ENCODE measurements at places on chromosomes 1 and 21. TPM values are rescaled to one million over a fixed set of nuclear protein-coding genes. Genes with fewer than 3 reads are reported as not detected.

Gene AKR7A3
- total RNA-seq: 0.43 TPM

Gene SLAMF9
- not detected for total RNA-seq

Gene TDRD5
- total RNA-seq: not detected

Gene CLDN17
- not detected for total RNA-seq

Gene NRAS
- 28.8 TPM for total RNA-seq

Gene AADACL4
- 0.09 TPM for total RNA-seq

Gene SPRR1B
- total RNA-seq: not detected

Gene AUNIP
- 0.09 TPM for total RNA-seq

Gene OR2M3
- not detected for total RNA-seq

Gene GUCA2A
- not detected for total RNA-seq

Gene NBPF3
- 10.0 TPM for total RNA-seq

Gene RRP15
- total RNA-seq: 4.1 TPM

Gene KRTAP22-2
- not detected for total RNA-seq

Gene PIGR
- total RNA-seq: not detected

Gene SLC26A9
- not detected for total RNA-seq

Gene CHIT1
- not detected for total RNA-seq

Gene SEMA4A
- 1.6 TPM for total RNA-seq

Gene DENND1B
- 4.1 TPM for total RNA-seq

Gene RNPC3
- 2.3 TPM for total RNA-seq

Gene TSACC
- not detected for total RNA-seq

Gene RHBDL2
- 0.79 TPM for total RNA-seq

Gene TCHH
- total RNA-seq: not detected

Gene CNKSR1
- total RNA-seq: not detected

Gene AMY1A
- not detected for total RNA-seq

Gene CFAP74
- total RNA-seq: not detected

Gene SELL
- total RNA-seq: 0.09 TPM

Gene SYNC
- 108 TPM for total RNA-seq

Gene KPRP
- not detected for total RNA-seq

Gene SLC27A3
- 50.1 TPM for total RNA-seq

Gene NT5C1A
- not detected for total RNA-seq

Gene IL6R
- 15.9 TPM for total RNA-seq

Gene RORC
- not detected for total RNA-seq

Gene COQ8A
- 19.7 TPM for total RNA-seq

Gene ARMH1
- 2.6 TPM for total RNA-seq

Gene RUNX3
- total RNA-seq: not detected

Gene DCDC2B
- not detected for total RNA-seq

Gene ARID1A
- 8.7 TPM for total RNA-seq

Gene SPRR2F
- not detected for total RNA-seq

Gene RSBN1
- 6.6 TPM for total RNA-seq

Gene NR1I3
- not detected for total RNA-seq

Gene NUCKS1
- 51.7 TPM for total RNA-seq

Gene PLA2G2D
- not detected for total RNA-seq

Gene ELOA
- 13.4 TPM for total RNA-seq

Gene EDARADD
- total RNA-seq: under 0.01 TPM

All from bronchial smooth muscle cell (primary cell).